ENCODE measurements at places on chromosomes 4 and X.

GRCh38 chr4:36054694-36055422 is 189.5 kb downstream of the ARAP2 start:
- no peak for DNase-seq

DNA sequence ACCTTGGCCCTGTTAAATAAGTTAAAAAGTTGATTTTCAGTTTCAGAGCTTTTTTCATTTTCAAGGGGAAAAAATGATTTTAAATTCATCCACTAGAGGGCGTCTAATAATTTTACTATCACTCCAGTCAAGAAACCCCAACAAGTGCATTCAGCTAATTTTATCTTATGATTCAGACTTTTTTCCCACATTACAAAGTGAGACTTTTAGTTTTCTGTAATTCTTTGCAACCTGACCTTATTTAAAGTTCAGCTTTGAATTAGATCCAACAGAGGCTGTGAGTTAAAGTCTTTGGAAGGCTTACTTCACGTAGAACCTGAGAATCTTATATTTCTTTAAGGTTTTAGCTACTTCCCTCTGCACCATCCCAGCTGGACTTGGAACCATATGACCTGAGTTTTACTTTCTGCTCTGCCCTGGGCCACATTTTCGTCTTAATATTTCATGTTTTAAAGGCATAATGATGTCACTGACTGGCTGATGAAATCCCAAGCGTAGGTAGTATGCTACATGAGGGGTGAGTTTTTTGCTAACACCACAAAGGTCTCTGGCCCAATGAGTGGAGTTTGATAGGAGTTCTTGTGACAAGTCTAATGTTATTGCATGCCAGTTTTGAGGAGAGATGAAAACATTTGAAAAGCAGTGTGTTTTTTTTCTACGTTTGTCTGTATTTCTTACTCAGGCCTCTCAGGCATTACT is 7.2 kb downstream of the GNRHR start:
- no peak for DNase-seq

DNA sequence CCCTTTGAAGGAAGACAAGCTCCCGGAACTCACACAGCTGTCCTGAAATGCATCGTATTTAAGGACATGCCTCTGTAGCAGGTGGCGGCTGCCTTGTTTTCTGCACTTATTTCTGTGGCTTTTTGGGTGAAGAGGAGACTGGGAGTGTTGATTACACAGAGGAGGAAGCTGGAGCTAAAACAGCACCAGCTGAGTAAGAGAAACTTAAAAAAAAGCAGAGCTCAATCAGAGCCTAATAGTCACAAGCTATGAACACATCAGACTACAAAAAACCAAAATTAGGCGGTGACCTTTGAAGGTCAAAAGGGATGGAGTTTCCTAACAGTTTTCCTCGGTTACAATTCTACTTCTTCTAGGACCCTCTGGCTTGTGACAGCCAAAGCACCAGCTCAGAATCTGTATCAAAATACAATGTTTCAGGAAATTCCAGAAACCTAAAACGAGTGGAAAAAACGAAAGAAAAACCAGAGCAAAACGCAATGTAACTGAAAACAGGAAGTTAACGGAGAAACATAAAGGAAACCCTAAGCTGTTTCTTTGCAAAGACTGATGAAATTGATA is 13.5 kb downstream of the PRKX start:
- DNase-seq, result no peak

- no peak for DNase-seq
Measured at GRCh38 chr4:4913628-4914027, 54.2 kb downstream of the MSX1 start.

DNA sequence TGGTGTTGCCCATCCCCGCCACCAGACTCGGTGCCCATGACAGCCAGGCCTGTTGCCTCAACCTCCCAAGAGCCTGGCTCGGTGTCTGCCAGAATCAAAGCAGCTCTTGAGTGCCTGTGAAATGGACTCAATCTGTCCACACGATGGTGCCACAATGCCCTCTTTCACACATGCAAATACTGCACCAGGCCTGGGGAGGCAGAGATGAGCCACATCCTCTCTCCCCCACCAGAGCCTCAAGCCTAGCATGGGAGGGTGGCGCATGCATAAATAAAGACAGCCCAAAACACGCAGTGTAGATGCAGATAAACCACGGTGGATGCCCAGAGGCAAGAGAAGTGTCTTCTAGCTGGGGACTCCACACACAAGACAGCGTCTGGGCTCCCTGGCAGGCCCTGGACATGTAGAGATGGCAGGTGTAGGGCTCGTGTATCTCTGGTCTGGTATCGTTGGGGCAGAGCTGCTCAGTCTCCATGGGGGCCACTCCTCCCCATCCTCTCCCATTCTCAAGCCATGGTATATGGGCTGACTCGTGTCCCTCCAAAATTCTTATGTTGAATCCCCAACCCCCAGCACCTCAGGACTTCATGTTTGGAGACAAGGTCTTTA is 65.6 kb downstream of the JAKMIP1 start:
- DNase-seq, result no peak

DNA sequence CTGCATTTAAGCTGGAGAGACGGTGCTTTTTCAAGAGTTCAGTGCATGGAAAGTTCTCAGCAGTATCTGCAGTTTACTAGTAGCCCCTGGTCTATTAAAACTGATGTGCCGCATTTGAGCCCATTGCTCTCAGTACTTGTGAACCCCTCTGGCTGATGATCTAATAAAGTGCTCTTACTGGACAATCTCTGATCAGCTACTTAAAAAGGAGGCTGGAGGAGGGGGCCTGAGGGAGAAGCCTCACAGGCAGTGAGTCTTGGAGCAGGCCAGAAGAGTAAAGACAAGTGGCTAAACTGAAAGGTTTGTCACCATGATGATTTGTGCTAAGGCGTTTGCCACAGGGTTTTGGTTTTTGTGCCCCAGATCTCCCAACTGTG is 138.5 kb downstream of the ARX start:
- no peak for DNase-seq

GRCh38 chrX:41621222-41621723 is 67.5 kb upstream of the GPR34 start:
- DNase-seq, result no peak

- DNase-seq, result peak; percentile 47
Measured at GRCh38 chr4:157075811-157076577, at the start of gene GLRB. GLRB (plus strand) TSS chr4:157076150; CDS start chr4:157078025, 1,875 bp downstream.

GRCh38 chr4:176638992-176639391 is 153.7 kb downstream of the VEGFC start:
- no peak for DNase-seq

DNA sequence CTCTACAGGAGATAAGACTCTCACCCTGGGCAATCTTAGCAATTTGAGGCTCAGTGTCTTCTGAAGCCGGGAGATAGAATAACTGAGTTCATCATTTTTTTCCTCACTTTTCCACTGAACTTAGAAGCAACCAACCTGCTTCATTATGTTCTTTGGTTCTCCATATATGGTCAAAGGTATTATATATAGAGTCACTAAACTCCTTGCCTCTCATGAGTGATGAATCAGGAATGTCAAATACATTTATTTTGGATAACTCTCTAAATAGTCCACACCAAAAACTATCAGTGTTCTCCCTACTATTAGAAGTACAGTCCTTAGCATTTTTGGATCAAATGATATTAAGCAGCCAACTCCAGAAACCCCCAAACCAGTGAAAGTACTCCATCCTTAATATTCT is 421.5 kb upstream of the EPHA5 start:
- DNase-seq, result no peak

- no peak for DNase-seq
Measured at GRCh38 chrX:26851981-26852380, 611.2 kb downstream of the PPP4R3C start.

- DNase-seq, result no peak
Measured at GRCh38 chr4:133156556-133156955, 7.5 kb downstream of the PCDH10 start.

DNA sequence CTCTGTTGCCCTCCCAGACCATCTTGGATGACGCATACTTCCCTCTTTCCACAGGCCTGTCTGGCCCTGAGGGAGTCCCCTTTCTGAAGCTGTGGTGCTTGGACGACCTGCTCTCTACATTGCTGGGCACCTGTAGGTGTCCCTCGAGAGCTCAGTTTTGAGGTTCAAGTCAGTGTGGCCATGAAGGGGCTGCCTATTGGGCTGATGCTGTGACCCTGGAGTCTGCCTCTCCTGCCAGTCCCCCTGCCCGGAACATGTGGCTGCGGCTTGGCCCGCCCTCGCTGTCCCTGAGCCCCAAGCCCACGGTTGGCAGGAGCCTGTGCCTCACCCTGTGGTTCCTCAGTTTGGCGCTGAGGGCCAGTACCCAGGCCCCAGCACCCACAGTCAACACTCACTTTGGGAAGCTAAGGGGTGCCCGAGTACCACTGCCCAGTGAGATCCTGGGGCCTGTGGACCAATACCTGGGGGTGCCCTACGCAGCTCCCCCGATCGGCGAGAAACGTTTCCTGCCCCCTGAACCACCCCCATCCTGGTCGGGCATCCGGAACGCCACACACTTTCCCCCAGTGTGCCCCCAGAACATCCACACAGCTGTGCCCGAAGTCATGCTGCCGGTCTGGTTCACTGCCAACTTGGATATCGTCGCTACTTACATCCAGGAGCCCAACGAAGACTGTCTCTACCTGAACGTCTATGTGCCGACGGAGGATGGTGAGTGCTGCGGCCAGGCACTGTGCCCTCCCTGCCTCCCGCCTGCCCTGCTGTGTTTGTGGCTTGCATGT is 3.0 kb downstream of the NLGN3 start:
- DNase-seq, result no peak

DNA sequence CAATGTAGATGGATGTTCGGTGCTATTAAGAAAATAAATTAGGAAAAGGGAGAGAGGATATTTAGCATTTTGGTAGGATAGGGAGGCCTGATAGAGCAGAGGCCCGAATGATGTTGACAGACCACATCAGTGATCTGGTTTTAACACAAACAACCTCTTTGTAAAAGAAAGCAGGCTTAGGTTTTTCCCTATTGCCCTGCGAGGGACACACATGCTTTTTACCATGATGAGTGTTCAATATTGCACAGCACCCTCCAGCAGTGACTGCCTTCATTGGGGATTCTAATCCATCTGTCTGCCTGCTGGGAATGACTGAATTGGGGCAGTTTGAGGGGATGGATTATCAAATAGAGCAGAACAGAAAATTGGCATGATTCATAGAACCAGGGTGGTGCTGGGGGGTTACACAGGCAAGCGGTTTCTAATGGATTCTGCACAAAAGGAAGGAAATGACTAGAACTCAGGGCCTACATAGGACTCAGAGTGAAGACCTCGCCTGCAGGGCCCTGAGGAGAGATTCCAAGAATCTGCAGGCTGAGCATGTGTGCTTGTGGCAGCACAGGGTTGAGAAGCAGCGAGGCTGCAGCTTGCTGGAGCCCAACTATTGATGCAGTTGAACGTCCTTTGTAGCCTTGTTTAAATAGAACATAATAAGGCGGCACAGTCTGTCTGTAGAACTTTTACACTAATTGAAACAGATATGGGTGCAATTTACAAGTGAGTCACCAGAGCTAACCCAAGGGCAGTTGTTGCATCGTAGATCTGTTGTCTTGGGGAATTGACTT is 58.0 kb downstream of the RHOH start:
- DNase-seq, result no peak

GRCh38 chrX:37815366-37815765 is 32.0 kb downstream of the DYNLT3 start:
- no peak for DNase-seq

GRCh38 chr4:47465004-47465403 is 1.5 kb upstream of the COMMD8 start:
- DNase-seq, result no peak

DNA sequence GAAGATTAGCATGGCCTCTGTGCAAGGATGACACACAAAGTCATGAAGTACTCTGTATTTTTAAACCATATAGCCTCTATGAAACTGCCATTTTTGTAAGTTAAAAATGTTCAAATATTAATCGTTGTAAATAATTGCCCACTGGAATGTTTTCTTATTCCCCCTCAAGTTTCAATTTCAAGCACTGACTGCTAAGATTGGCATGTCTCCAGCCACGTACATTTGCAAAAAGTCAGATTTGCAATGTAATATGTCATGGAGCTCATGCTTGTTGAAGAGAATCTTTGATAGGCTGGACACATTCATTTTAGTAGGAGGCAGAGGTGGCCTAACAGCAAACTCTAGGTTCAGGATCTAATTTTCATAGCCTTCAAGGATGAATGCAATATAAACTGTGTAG is 124.7 kb downstream of the CBR4 start:
- DNase-seq, result no peak

DNA sequence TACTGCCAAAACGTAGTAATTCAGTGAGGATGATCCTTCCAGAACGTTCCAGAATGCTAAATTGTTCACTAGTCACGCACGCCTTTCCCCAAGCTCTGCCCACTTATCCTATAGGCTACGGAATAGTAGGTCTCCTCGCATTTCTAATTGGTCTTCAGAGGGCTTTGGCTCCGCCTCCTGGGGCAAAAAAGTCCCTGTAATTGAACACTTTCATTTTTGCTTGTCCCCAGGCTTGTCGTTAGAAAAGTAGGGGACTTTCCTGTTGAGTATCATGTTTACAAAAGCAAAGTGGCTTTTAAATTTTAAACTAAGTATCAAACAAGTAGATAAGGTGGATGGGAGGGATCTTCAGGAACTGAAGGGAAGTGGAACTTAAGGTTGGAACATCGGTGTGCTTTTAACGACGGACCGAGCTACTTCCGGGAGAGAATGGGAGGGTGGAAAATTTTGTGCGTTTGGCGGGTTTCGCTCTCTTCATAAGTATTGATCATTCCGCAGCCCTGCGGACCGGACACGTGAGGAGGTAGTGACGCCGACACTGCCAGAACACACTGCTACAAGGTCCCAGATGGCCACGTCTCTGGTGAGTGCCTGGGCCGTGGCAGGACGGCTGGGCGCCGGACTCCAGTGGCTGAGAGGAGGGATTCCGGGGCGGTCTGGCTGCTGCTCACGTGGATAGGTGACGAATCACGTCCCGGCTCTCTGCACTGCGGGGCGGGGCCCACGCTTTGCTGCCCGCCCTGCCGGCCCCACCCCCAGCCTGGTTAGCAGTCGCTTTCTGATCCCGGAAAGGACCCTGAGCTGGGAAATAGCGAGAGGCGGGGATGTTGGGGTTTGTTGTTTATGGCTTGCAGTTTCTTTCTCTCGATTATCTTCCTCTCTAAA is at the start of gene NXT2:
Gene NXT2, plus strand, starts transcription at position 406 of the 885 bp plus-strand sequence. Its CDS starts 163 bp downstream, at position 569.
- peak; percentile 94 for DNase-seq

GRCh38 chr4:154485127-154485773 is 6.3 kb downstream of the DCHS2 start:
- DNase-seq, result no peak

DNA sequence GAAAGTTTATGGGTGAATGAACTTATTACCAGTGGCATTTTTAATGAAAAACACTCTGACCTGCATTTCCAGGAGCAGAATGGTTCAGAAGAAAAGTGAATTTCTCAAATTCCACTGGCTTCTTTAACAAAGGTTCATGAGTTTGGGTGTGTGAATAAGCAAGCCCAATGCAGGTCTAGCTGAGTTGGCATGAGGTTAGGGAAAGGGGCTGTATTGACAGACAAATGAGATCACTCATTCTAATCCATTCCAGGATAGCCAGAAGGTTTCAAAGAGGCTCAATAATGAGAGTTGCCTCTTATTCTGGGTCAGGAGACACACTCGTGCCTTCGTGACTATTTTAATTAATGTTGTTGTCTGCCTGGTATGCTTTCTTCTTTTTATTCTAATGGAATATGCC is 43.7 kb upstream of the NPY2R start:
- no peak for DNase-seq

- no peak for DNase-seq
Measured at GRCh38 chr4:147057611-147058190, 112.0 kb upstream of the TTC29 start.

GRCh38 chrX:110055616-110056015 is 52.7 kb downstream of the TMEM164 start:
- DNase-seq, result no peak
